HFFc6 (cell line): ENCODE measurements at places on chromosomes 1 and 21.
A peak's percentile ranks its signal among the peaks of the same experiment; 100 is the strongest.

GRCh38 chr1:237269938-237270337, 228.0 kb downstream of the RYR2 start:
- no peak for DNase-seq

DNA sequence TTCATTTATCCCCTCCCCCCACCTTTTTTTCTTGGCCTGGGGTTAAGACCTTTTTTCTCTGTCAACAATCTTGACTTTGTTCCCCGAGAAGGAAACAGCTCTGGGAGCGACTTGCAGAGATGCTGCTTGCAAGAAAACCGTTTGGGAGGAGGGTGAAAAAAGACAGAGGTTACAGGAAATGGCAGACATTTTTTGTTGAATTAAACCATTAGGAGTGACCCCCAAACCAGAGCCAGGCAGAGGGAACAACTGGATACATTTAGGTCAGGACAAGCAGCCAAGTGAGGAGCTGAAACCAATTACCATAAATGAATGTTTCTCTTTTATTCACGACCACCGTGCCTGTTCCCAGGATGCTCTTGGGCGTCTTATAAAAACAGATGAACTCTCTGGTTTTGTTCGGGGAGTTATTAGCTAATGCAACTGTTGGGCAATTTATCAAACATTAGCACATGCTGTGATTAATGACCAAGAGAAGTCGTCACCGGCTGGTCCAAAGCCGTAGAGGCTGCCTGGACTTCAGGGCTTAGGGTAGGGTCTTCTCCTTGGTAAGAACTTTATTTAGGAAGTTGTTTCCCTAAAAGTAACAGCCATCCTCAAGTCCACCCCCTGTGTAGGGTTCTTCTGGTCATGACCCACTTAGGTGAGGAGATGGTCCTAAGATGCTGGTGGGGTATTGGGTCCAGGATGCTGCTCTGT, 141.0 kb downstream of the FOXD2 start:
- DNase-seq, result no peak

DNA sequence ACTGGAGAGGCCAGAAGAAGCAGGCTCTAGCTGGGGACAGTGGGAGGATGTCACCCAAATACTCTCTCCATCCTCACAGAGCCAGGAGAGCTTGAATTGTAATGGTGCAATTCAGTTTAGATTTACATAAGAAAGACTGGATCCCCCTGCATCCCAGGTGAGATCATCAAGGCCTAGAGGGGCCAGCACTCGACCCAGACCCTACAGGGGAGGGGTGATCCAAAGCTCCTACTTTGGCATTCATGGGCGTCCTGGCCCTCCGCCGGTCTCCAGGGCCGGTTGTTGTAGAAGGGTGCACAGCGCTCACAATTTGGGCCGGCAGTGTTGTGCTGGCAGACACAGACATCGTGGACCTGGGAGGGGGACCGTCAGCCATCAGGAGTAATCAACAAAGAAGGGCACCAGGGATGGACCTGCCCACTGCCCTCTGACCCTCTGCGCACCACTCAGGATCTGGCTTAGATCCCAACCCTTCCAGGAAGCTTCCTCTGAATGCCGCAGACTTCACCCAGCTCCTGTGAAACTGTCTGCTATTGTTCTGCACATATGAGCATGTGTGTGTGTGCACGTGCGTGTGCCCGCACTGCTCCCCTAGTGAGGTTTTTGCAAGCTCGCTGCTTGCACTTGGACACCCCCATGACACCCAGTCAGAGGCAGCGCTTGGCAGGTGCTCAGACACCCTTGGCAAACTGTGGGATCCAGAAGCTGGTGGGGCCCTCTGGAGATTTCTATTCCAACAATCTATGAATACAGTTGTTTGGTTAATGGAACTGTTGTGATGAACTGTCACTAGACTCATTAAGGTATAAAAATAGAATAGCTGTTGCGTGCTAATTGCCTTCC, 21.6 kb downstream of the LAMB3 start:
- no peak for DNase-seq

DNA sequence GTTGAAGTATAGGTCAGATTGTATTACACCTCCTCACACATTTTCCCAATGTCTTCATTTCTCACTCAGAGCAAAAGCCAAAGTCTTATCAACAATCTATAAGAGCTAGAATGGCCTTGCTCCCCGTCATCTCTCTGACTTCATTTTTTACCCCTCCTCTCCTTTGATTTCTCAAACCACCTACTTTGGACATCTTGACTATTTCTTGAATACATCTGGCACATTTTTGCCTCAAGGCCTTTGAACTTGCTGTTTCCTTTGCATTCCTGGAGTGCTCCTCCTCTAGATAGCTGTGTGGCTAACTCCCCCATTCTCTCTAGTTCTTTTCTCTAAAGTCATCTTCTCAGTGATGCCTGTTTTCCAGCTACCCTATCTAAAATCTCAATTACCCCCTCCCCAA, 7.2 kb upstream of the XCL2 start:
- no peak for DNase-seq

- no peak for DNase-seq
Observed at GRCh38 chr21:39776589-39776988, 31.6 kb downstream of the IGSF5 start.

GRCh38 chr1:71428029-71428428, 347.2 kb upstream of the ZRANB2 start:
- DNase-seq, result no peak

GRCh38 chr1:53155534-53155933, 13.1 kb upstream of the SLC1A7 start:
- DNase-seq, result no peak

DNA sequence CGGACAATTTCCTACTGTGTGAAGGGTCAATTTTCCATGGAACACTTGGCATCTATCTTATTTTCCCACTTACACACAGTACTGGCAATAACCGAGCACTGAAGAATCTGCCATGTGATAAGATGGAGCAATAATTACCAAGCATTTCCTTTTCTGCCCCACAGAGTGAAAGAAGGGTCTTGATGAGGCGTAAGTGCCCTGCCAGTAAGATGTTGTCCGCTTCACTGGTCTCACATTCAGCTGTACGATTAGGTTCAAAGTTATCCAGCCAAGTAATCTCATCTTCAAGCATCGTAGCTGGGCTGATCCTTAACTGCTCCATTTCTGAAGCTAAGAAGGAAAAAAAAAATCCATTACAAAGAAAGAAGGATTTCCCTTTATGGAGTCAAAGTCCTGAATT, 67.8 kb downstream of the PCSK9 start:
- DNase-seq, result no peak

- DNase-seq, result no peak
Observed at GRCh38 chr1:24373044-24373443, 40.5 kb downstream of the STPG1 start.

GRCh38 chr1:71019233-71019969, 28.2 kb downstream of the PTGER3 start:
- no peak for DNase-seq

DNA sequence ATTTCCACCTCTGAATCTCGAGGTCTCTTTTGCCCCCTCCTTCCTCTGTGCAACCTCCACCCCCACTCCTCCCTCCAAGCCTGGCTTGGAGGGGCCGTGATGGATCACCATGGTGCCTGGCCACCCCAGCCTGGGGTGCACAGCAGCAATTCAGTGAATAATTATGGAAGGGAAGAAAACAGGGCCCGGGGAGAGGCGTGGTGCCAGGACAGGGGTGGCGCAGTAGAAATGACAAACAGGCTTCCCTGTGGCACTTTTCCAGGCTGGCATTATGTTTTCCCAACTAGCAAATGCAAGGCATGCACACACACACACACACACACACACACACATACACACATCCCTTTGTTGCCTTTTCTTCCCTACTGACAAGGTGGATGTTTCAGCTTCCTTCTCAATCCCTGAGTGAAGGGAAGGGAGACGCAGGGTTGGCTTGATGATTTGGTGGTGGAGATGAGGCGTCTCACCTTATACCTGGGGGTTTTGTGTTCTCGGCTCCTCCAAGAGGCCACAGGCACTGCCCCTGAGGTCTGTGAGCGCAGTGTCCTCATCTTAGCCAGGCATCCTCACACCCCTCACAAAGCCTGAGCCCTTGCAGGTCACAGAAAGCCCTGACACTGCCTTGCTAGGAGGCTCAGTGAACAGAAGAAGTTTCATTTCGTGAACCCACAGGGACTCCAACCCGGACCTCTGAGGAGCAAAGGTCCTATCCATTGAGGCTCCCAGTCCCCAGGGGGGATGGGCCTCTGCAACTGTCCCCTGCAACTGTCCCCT, 215.8 kb downstream of the MATN1 start:
- no peak for DNase-seq

GRCh38 chr1:199700551-199700950, 327.0 kb upstream of the NR5A2 start:
- no peak for DNase-seq

DNA sequence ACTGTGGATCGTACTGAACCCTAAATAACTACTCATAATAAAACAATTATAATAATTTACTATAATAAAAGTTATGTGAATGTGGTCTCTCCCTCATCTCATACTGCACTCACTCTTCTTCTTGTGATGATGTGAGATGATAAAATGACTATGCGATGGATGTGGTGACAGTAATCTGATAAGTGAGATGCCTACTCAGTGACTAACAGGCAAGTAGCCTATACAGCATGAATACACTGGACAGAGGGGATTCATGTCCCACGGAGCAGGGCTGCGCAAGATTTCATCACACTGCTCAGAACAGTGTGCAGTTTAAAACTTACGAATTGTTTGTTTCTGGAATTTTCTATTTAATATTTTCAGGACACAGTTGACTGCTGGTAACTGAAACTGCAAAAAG, 304.0 kb downstream of the DUSP10 start:
- DNase-seq, result peak; percentile 81

- no peak for DNase-seq
Observed at GRCh38 chr1:205245096-205245495, 17.4 kb downstream of the TMCC2 start.

- DNase-seq, result no peak
Observed at GRCh38 chr1:40425198-40425597, 25.1 kb upstream of the ZFP69B start.

GRCh38 chr1:198577444-198577843, 37.0 kb upstream of the ATP6V1G3 start:
- peak; percentile 90 for DNase-seq

- peak; percentile 61 for DNase-seq
Observed at GRCh38 chr1:51768971-51769588, 109.4 kb downstream of the NRDC start.

DNA sequence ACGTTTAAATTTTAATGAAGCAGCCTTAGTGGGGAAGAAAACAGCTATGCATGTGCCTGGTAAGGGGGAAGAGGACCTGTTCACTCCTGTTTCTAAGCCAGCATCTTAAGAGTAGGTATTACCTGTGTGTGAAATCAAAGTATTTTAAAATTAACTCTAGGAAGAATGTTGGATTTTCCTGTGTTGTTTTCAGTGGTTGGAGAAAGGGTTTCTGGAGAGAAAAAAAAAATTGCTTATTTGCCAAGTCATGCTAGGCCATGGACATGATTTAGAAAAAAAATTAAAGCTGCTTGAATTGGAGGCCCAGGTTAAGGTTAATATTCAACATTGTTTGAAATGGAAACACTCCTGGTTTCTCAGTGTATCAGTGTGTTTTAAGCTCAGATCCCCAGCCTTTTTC, 42.9 kb upstream of the DNAJC6 start:
- DNase-seq, result no peak

DNA sequence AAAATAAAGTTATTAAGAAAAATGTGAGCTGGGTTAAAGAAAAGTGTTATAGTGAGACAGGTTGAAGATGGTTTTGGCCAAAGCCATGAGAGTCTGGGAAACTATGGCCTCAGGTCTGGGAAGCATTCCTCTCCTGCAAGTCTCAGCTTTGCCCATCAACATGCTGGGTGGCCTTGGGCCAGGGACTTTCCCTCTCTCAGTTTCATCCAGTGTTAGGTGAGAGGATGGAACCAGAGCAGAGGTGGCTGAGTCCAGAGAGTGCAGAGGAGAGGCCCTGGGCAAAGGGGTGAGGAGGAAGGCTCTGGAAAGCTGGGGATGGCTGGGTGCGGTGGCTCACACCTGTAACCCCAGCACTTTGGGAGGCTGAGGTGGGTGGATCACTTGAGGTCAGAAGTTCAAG, 10.5 kb downstream of the PADI2 start:
- DNase-seq, result no peak

DNA sequence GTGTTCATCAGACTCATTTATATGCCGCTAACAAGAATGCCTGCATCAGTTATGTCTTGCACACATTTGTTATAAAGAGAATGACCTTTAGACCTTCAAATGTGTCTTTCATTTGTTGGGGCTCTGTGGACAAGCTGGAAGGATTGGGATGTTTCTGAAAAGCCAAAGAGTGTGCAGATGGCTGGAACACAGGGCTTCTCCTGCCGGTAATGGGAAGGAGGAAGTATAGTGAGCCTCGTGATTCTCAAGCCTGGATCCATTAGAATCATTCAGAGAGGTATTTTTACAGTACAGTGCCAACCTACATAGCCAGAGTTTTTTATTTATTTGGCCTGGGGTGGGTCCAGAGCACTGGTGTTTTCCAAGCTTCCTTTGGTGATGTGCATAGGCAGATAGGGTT, 40.6 kb upstream of the ATP1A1 start:
- no peak for DNase-seq

DNA sequence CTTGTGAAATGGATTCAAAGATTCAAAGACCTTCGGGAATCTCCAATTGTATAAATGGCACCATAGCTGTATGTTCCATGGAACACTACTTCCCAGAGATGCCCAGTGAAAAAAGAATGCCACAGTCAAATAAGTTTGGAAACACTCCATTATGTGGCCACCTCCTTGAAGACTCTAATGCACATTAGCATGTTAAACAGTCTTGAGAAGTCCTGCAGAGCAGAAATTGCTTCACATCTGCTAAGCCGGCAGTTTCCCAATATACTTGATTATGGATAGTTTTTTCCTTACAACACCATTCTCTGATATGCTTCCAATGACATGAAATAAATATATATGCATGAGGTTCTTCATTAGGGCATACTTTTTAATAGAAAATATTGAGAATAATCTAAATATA, 12.7 kb upstream of the SELE start:
- no peak for DNase-seq

- DNase-seq, result no peak
Observed at GRCh38 chr1:209755926-209756614, at the start of gene TRAF3IP3. TSS of gene TRAF3IP3 (plus strand) at chr1:209756053. CDS start at chr1:209760040, 3,987 bp downstream.

DNA sequence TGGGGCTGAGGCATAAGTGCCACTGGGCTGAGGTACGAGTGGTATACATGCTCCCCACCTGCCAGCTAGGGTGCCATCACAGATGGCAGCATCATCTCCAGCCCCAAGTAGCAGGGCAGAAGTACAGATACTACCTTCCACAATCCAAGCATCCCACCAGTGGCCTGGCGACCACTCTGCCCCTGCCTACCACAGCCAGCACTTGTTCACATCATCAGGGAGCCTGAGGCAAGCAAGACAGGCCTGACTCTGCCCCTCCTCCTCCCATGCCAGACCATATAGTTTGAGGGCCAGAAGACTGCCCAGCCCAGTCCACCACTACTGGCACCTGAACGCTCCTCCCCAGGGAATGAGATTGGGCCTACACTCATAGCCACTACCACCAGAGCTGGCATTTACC, 84.6 kb downstream of the SPATA6 start:
- no peak for DNase-seq

- no peak for DNase-seq
Observed at GRCh38 chr21:46160657-46160906, 5.2 kb upstream of the FTCD start.
